ENCODE measurements at places on chromosomes 4 and X.

- DNase-seq = no peak
Observed at GRCh38 chrX:2863646-2864045, 34.9 kb downstream of the GYG2 start.

- DNase-seq = no peak
Observed at GRCh38 chrX:29315931-29316330, 728.7 kb downstream of the IL1RAPL1 start.

- no peak for DNase-seq
Observed at GRCh38 chr4:98566361-98567008, 91.9 kb downstream of the TSPAN5 start.

- no peak for DNase-seq
Observed at GRCh38 chr4:102037566-102037965, 247.0 kb downstream of the BANK1 start.

- no peak for DNase-seq
Observed at GRCh38 chr4:70678383-70678999, 9.8 kb upstream of the UTP3 start.

DNA sequence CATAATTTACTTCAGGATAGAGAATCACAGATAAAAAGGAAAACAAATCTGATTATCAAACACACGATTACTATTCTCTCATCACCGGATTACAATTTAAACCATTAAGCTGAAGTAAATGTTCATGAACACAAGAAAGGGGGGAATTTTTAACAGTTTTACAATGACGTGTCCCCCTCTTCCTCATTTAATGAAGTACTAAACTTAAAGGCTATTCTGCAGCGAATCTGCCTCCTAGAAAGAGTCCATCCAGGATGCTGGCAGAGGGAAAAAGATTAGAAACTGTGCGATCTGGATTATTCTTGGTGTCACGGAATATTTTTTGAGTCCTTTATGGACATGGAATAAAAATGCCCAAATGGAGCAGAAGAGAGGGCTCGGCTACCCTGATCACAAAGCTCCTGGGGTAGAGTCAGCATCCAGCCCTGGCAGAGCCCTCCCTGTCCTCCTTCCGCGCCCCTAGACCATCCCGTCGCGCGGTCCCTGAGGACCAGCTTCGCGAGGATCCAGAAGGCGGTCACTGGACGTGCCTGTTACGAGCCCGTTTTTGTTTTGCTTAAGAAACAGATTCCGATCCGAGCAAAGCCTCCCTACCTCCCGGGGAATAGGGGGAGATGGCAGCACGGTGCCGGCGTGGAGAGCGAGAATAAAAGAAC is 1.2 kb downstream of the ELF2 start:
- no peak for DNase-seq

DNA sequence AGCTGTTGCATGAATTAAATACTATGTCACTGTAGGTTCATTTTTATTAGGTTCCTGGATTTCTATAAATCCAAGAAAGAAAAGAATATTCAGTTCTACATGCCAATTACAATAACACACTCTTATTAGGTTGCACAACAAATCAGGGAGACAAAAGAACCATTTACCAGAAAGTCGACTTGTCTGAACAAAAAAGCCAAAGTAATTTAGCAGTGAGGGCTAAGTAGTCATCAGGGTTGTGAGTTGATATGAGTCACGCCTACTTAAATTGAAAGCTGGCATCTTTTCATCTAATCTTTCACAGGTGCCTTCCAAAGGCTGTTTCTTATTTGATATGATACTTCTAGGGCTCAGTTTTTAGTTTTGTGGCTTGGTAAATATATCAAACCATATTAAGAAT is 25.4 kb upstream of the GNRHR start:
- DNase-seq = no peak

DNA sequence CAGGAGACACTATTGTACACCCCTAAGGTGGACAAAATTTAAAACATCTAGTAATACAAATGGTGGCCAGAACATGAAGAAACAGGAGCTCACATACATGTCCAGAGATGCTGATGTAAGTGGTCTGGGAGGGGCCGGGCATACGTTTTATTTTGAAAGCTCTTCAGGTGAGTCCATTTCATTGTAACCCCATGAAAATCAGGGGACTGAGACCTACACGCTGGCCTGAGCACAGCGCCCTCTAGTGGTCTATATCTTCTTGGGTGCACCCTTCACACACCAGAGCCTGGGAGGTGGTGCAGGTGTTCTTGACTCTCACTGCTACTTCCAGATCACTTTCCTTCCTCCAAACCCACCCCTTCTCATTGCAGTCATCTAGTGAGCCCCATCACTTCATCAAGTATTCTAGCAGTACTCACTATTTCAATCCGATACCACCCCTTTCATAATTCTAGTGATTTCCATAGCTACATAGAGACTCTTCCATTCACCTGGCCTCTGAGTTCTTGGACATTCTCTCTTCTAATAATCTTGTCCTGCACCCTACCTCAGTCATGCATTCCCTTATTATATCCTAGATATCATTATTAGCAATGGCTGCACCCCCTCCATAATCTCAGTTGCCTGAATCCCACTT is 4.3 kb upstream of the TLR6 start:
- peak; percentile 45 for DNase-seq

GRCh38 chr4:95142932-95143331 is 385.2 kb downstream of the BMPR1B start:
- no peak for DNase-seq

DNA sequence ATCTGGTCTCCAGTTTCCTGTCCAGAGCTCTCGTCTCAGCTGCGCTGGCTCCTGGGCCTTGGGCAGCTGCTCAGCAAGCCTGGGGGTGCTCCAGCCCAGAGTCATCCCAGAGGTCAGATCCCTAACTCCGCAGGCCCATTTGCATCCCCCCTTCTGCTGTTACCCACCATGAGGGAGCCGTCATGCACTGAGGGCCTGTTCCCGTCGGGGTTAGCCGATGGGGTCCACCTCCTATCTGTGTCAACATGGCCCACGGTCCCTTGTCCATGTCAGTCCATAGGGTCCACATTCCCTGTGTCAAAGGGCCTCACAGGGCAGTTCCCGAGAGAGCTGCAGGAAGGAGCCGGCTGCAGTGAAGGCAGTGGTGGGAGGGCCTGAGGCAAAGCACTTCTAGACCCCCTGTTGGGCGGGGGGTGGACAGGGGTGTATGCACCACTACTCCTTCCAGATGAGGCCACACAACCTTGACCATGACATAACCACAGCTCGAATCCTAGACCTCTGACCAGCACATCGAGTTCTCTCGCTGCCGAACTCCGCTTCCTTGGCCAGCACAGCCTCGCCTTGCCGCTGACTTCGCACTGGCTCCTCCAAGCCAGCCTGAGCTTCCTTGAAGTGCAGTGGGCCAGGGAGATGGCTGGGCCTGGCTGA is 24.9 kb downstream of the WDR1 start:
- no peak for DNase-seq

- no peak for DNase-seq
Observed at GRCh38 chrX:124045109-124045508, 83.6 kb downstream of the STAG2 start.

GRCh38 chrX:38277802-38278201 is 49.5 kb downstream of the RPGR start:
- no peak for DNase-seq

DNA sequence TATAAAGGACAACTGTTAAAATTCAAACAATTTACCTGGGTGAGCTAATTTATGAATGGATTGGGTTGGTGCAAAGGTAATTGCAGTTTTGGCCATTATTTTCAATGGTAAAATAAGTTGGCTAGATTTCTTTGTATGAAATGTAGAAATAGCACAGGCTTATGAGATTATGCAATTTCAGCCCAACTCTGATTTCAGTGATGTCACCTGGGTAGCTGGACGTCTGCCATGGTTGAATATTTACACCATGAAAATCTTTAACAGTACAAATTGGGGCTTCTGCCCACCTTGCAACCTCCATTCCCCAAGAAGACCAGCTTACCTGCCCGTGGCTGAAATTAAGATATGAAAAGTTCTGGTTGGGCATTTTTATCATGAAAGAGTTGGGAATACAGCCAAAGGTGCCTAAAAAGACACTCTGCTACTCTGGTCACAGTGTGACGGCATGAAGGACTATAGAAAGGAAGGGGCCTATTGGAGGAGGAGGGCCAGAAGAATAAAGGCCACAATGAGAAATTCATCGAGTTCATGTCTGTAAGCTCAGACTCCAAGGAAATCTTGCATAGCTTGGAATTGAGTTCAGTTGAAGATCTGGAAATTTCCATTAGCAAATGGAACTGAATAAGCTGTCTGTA is 29.7 kb downstream of the EGF start:
- DNase-seq = no peak

- DNase-seq = no peak
Observed at GRCh38 chr4:123209436-123209835, 187.2 kb upstream of the SPRY1 start.

GRCh38 chr4:8703401-8703696 is 110.8 kb downstream of the CPZ start:
- DNase-seq = no peak

GRCh38 chr4:52376132-52376704 is 282.9 kb downstream of the USP46 start:
- DNase-seq = no peak

DNA sequence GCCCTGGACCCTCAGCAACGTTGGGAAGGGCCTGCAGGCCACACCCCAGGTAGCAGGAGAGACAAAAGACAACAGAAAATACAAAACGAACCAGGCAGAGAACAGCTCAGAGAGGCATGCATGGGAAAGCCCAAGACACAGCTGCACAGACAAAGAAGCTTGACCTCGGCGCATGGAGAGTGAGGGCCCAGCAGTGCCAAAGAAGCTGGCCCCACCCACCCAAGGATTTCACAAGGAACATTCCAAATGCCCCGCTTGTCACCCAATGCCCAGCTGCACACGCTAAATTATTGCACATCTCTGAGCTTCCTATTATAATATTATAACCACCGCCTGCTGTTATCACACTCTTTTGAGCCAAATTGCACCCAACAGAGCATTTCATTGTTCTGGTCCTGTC is 147.7 kb upstream of the TBL1X start:
- no peak for DNase-seq

- no peak for DNase-seq
Observed at GRCh38 chrX:130869239-130869638, 33.8 kb downstream of the ENOX2 start.

- DNase-seq = no peak
Observed at GRCh38 chr4:89712141-89712540, 124.8 kb downstream of the SNCA start.

DNA sequence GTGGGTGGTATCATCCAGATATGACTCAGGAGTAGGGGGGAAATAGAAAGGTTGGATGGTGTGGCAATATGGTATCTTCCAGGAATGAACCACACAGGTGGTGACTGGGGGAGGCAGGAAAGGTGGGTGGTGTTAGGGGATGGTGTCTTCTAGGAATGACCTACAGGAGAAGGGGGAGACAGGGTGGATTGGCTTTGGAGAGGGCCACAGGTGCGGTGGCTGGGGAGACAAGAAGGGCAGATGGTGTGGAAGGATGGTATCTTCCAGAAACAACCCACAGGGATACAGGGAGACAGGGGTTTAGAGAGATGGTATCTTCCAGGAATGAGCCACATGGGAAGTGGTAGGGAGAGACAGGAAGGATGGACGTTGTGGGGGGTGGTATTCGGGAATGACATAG is 64.0 kb downstream of the MAOA start:
- DNase-seq = no peak

DNA sequence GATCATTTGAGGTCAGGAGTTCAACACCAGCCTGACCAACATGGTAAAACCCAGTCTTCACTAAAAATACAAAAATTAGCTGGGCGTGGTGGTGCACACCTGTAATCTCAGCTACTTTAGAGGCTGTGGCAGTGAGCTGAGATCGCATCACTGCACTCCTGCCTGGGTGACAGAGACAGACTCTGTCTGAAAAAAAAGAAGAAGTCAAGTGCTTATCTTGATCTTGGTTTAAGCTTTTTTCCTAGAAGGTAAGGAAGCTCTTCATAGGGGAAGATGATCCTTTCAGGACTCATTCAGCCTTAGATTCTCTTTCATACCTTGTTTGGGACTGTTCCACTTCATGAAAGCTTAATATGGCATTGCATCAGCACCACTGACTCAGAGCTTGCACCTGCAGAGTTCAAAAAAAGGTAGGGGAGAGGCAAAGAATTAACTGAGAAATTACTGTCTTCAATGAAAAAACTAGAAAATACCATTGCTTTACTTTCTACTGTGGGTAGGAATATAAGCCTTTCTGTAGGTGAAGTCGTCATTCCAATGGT is 70.8 kb upstream of the EPGN start:
- no peak for DNase-seq

DNA sequence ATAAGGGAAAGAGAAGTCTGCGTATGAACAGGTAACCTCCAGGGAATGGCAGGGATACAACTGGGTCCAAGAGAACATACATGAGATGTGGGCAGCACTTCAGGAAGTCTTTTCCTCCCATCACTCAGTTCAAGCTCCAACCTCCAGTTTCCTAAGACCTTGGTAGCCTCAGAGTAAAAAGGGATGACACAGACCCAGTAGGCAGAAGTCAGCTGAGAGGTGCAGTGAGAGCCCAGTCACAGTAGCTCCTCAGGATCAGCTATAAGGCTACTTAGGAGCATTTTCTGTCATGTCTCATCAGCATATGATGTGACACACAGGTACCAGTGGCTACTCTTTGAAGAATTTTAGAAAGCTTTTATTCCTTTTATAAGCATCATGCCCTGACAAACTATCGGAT is 12.5 kb upstream of the STS start:
- DNase-seq = no peak

- DNase-seq = no peak
Observed at GRCh38 chr4:30720661-30721184, 554 bp downstream of the PCDH7 start.

DNA sequence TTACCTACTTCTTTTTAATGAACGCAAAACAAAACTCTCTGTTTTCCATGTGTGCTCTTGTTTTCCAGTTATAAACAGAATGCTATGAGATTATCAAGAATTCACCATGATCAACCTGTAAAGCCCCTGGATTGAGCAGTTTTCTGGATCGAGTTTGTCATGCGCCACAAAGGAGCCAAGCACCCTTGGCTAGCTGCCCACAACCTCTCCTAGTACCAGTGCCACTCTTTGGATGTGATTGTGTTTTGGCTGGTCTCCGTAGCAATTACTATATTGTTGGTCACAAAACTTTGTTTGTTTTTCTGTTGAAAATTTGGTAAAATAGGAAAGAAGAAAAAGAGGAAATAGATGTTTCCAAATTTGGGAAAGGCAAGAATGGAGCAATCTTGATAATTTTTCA is 51.1 kb downstream of the UGT2B7 start:
- DNase-seq = no peak

DNA sequence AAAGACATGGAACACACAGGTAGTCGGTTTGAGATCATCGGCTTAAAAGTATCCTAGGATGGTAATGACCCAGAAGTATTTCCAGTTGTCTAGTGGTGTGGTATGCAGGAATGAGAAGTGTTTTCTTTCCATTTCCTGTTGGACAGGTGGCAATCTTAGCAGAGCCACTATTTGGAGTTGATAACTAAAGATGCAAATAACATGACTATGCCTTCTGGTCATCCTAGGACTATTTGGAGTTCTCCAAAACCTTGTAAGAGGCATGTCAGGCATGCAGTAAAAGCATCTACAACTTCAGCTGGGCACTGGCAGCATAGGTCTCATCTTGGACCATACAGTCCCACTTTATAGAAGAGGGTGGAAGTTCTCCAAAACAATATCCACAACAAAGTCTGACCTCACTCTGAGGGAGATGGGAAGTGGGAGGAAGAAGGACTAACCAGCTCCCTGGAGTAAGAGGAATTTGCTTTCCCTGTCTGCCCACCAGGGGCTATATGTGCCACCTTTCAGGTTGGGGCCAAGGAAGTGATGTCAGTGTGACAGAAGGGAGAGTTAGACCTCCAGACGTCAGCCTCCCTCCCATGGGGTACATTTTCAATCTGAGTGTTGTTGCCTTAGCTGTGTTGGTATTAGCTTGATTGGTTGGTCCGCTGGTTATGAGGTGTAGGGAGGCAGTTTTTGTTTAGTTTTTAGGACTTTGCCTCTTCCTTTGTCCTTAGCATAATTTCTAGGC is 101.2 kb upstream of the MYOZ2 start:
- DNase-seq = no peak

Measured in stimulated activated CD4-positive, alpha-beta T cell treated with anti-CD3 and anti-CD28 coated beads, Interleukin-1b, Interleukin-23, amount 100 ng/mL, for 4 hours (primary cell).